ENCODE measurements at places on chromosomes 5 and 9.

DNA sequence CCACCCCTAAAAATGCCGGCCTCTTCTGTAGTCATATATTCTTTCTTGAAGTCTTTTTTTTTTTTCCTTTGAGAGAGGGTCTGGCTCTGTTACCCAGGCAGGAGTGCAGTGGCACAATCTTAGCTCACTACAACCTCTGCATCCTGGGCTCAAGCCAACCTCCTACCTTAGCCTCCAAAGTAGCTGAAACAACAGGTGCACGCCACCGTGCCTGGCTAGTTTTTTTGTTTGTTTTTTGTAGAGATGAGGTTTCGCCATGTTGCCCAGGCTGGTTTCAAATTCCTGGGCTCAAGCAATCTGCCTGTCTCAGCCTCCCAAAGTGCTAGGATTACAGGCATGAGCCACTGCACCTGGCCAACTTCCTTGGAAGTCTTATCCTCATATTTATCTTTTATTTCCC is 19.1 kb downstream of the SREK1IP1 start:
- no peak for DNase-seq

DNA sequence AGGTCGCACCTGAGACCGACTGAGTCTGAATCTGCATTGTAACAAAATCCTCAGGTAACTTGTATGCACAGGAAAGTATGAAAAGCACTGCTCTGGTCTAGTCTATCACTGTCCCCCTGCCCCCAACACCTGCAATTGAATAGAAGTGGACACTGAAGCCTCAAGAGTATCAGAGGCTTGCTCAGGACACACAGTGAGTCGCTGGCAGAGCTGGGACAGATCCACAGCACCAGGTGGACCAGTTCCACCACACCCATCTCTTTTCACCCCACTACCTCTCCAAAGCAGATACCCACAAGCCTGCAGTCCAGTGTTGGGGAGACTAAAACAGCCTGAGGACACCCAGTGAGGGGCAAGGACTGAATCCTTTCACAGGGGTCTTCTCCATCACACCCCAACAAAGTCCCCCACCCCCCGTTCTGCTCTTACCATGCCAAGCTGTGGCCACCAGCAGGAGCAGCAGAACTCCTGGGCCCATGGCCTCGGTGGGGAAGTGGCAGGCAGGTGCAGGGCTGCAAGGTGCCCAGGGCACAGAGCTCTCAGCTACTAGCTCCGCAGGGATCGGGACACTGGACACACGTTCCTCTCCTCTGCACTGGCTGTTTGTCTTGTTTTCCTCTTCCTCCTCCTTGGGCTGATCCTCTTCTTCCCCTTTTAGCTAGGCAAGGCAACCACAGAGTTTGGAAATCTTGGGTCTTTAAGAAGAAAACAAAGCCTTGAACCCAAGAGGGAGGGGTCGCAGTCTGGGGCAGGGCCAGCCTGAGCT is at the start of gene CSF1R:
TSS of gene CSF1R (minus strand) at position 605 of the 766 bp plus-strand sequence. CDS start at position 478, 127 bp downstream.
- no peak for DNase-seq

DNA sequence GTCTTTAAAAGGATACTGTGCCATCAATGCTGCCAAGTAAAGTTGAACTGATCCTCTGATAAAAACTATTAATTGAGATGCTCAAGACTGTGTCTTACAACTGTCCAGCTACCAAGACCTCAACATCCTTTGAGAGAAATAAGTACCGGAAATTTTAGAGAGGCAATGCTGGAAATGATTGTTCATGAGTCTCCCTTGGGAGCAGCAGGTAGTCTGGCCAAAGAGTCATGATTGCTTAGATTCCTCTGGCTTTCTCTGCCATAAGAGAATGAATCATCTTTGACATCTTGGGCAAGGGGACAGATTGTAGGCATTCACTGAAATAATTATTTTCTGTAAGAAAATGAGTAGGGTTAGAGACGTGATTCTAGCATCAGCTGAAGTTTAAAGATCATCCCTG is 466.6 kb upstream of the DAB2 start:
- no peak for DNase-seq

DNA sequence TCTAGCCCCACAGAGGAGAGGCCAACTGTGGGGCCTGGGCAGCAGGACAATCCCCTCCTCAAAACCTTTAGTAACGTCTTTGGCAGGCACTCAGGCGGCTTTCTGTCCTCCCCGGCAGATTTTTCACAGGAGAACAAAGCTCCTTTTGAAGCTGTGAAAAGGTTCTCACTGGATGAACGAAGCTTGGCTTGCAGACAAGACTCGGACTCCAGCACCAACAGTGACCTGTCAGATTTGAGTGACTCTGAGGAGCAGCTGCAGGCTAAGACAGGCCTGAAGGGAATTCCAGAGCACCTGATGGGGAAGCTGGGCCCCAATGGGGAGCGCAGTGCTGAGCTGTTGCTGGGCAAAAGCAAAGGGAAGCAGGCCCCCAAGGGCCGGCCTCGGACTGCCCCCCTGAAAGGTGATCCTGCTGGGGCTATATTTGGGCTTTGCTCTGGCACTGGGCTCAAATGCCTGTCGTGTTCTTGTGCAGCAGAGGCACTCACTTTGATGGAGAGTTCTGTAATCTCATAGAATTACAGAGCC is 39.4 kb downstream of the KDM3B start:
- DNase-seq = no peak

Measured in DMS53 (cell line).